Activated CD8-positive, alpha-beta memory T cell treated with anti-CD3 and anti-CD28 coated beads, Interleukin-2, amount 10 ng/mL, durations not matched to agents 7 days and 5 days (primary cell): ENCODE measurements at places on chromosomes 3 and 15. TPM values are rescaled to one million over a fixed set of nuclear protein-coding genes. Genes with fewer than 3 reads are reported as not detected.

- H3K36me3 ChIP-seq = peaks cover 46% of the 10 kb centered on the region
- H3K4me3 ChIP-seq = no peak overlapping the region
- H3K27me3 ChIP-seq = no peaks in the 10 kb centered on the region
- DNase-seq = no peak
- H3K27ac ChIP-seq = no peak overlapping the region
- H3K4me1 ChIP-seq = no peaks in the 10 kb centered on the region
These were observed 74.7 kb upstream of the GOLGA6B start for GRCh38 chr15:72579814-72580213.

DNA sequence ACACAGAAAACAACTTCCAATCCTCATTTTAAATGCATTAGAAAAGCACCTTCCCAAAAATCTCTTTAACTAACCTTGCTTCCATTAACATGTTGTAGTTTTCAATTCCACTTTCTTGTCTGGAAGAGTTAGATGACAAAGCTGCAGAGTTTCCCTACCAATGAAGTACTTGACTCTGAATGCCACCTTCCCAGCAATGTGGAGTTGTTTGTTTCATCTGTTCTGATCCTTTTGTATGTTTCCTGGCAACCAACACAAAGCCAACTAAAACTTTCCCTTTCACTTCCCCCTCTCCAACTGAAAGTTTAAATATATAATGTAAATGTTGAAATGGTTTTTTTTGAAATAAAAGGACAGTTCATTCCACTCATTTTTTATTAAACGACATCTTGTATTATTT is at the start of gene WDR49:
Gene WDR49, minus strand, starts transcription at position 183 of the 400 bp plus-strand sequence. CDS start 517 bp downstream, outside the sequence.
- no peaks in the 10 kb centered on the region for H3K4me1 ChIP-seq
- no peaks in the 10 kb centered on the region for H3K27me3 ChIP-seq
- H3K4me3 ChIP-seq = no peak within 1 kb of the TSS
- no peak within 1 kb of the TSS for H3K27ac ChIP-seq

DNA sequence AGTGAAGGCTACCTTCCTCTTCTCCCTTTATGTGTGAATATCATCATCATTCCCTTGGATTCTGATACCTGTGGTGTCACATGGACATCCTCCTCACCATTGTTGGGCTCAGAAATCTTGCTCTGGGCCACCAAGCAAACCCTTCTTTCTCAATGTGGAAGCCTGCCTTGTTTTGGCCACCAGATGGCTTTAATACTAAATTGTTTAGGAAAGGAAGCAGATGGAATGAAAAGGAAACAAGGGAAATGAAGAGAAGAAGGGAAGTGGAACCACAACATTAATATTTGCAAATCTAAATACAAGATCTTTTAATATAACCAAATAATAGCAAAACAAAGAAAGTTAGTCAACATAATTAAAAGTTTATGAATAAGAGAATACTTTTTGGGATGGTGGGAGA is 14.0 kb downstream of the FAM227B start:
- peaks cover 2% of the 10 kb centered on the region for H3K27me3 ChIP-seq
- H3K4me1 ChIP-seq = no peaks in the 10 kb centered on the region
- H3K27ac ChIP-seq = no peak overlapping the region
- H3K36me3 ChIP-seq = peaks cover 9% of the 10 kb centered on the region

GRCh38 chr15:75669191-75669878 is 21.6 kb downstream of the SNX33 start:
- H3K36me3 ChIP-seq = no peaks in the 10 kb centered on the region
- H3K27ac ChIP-seq = no peak overlapping the region
- peaks cover 12% of the 10 kb centered on the region for H3K4me1 ChIP-seq
- no peak overlapping the region for H3K4me3 ChIP-seq
- no peaks in the 10 kb centered on the region for H3K27me3 ChIP-seq

DNA sequence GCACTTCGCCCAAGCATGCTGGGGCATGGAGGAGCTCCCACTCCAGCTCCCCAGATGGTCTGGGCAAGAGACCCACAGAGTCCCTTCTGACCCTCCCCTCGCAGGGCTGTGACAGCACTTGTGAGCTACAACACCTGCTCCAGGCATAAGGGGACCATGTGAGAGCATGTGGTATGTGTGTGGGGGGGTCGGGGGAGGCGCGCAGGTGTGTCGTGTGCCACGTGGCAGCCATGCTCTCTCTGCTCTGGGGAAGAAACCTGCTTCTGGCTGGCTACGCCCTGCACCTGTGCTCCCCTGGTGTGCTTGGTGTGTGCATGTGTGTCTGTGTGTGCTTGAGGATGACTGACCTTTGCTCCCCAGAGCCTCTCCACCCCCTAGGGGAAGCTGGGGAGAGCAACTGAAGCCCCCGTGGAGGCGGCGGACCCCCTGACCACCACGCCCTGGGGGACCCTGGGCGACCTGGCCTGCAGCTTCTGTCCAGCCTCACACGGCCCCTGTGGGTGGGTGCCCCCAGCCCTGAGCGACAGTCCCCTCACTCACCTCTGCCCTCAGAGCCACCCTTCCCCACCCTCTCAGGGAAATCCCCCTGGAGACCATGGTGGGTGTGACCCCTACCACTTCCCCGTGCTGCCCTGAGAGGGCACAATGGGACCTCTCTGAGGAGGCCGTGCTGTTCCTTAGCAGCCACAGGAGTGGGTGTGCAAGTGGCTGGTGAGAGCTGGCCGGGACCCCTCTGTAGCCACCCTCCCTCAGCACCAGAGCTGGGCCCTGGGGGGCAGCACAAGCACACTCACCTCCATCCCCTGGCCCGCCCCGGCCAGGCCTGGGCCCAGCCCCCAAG is 16.6 kb upstream of the SEC13 start:
- no peak overlapping the region for H3K4me3 ChIP-seq
- H3K27ac ChIP-seq = no peak overlapping the region
- peaks cover 24% of the 10 kb centered on the region for H3K4me1 ChIP-seq
- peaks cover 3% of the 10 kb centered on the region for H3K27me3 ChIP-seq

- H3K4me1 ChIP-seq = peaks cover 4% of the 10 kb centered on the region
- H3K36me3 ChIP-seq = no peaks in the 10 kb centered on the region
- no peak overlapping the region for H3K27ac ChIP-seq
- no peak overlapping the region for H3K4me3 ChIP-seq
These were observed 37.3 kb upstream of the CDV3 start for GRCh38 chr3:133535971-133536881.

DNA sequence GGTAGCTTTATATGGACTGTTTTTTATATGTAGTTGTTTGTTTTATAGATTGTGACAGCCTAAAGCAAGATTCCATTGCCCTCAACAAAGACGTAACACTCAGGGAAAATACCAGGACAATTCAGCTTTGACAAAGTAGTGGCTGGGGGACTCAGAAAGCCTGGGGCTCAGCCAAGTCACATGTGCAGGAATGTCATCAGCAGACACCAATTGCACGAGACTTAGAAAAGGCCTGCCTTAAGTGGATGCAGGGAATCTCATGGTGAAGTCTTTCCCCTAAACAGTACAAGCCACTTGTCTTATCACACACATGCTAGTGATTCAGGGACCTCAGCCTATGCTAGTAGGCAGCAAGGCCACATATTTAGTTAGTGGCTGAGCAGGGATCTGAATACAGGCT is 381.8 kb upstream of the THBS1 start:
- no peak for DNase-seq
- no peaks in the 10 kb centered on the region for H3K36me3 ChIP-seq
- no peaks in the 10 kb centered on the region for H3K4me1 ChIP-seq
- no peak overlapping the region for H3K27ac ChIP-seq

DNA sequence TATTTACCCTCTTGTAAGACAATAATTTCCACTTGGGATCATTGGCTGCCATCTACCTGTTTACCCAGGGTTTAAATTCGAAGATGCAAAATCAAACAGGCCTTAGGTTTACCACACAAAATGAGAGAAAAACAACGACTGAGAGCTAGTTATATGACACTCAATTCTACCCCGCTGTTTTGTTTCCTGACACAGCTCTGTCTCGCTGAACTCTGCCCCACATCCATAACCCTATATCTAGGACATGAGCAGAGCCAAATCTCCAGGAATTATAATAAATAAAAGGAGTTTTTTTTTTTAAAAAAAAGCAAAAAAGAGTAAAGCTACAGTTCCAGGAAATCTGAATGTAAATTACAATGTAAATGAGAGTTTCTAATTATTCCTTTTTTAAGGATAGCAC is 165.4 kb upstream of the NR2F2 start:
- no peak for DNase-seq
- H3K4me3 ChIP-seq = no peak overlapping the region
- H3K27ac ChIP-seq = no peak overlapping the region
- H3K27me3 ChIP-seq = peaks cover 2% of the 10 kb centered on the region
- H3K4me1 ChIP-seq = no peaks in the 10 kb centered on the region

- no peaks in the 10 kb centered on the region for H3K27me3 ChIP-seq
- H3K36me3 ChIP-seq = no peaks in the 10 kb centered on the region
- no peak for DNase-seq
These were observed 1.9 kb upstream of the C3orf49 start for GRCh38 chr3:63817225-63817624.

DNA sequence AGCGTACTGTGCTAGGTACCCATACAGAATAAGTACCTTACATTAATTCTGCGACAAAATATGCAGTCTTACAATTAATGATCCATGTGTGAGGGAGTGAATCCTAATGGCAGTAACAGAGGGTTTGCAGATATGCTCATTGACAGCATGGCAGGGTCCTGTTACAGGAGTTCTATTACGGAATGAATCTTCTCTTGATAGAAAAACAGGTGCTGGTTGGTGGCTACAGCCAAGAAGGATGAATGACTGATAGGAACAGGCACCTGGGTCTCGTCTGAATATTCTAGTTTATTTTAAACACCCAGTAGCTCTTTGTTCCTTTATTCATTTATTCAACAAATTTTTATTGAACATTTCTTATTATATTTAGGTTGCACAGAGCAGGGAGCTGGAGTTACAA is 22.8 kb downstream of the PGBD4 start:
- no peaks in the 10 kb centered on the region for H3K36me3 ChIP-seq
- H3K4me1 ChIP-seq = no peaks in the 10 kb centered on the region
- peaks cover 8% of the 10 kb centered on the region for H3K27me3 ChIP-seq

GRCh38 chr3:187458383-187458782 is 90.2 kb downstream of the RTP4 start:
- H3K4me1 ChIP-seq = no peaks in the 10 kb centered on the region
- no peak overlapping the region for H3K4me3 ChIP-seq
- peaks cover 35% of the 10 kb centered on the region for H3K27me3 ChIP-seq
- no peak for DNase-seq

- peaks cover 13% of the 10 kb centered on the region for H3K4me1 ChIP-seq
- H3K27me3 ChIP-seq = no peaks in the 10 kb centered on the region
- H3K36me3 ChIP-seq = no peaks in the 10 kb centered on the region
- peak; percentile 85 for DNase-seq
These were observed 24.7 kb downstream of the LOXL1 start for GRCh38 chr15:73950831-73951561.

DNA sequence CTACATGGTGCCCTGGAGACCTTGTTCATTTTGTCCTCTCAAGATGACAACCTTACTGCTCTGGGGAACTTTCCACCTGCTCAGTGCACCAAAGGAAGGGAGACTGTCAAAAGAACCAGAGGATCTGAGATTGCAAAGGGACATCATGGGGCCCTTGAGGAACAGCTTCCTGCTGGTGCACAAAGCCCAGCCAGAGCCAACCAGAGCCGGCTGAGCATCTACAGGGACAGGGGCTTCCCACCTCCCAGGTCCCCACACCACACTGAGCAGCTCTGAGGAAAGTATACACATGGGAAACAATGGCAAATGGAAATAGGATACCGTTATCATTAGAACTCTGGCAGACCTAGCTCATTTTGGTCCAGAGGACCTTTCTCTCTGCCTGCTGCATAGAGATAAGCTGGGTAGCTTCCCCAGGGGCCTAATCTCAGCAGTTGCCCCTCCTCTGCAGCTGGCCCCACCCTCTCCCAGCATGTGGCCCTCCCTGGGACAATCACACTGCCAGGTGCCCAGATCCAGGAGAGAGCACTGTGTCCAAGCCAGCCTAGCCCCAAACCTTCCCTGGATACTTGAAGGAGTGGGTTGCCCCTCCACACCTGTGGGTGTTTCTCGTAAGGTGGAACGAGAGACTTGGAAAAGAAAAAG is 123.4 kb upstream of the PRR20G start:
- no peak overlapping the region for H3K4me3 ChIP-seq
- H3K27me3 ChIP-seq = peaks cover 21% of the 10 kb centered on the region
- DNase-seq = no peak
- H3K4me1 ChIP-seq = no peaks in the 10 kb centered on the region
- no peaks in the 10 kb centered on the region for H3K36me3 ChIP-seq

DNA sequence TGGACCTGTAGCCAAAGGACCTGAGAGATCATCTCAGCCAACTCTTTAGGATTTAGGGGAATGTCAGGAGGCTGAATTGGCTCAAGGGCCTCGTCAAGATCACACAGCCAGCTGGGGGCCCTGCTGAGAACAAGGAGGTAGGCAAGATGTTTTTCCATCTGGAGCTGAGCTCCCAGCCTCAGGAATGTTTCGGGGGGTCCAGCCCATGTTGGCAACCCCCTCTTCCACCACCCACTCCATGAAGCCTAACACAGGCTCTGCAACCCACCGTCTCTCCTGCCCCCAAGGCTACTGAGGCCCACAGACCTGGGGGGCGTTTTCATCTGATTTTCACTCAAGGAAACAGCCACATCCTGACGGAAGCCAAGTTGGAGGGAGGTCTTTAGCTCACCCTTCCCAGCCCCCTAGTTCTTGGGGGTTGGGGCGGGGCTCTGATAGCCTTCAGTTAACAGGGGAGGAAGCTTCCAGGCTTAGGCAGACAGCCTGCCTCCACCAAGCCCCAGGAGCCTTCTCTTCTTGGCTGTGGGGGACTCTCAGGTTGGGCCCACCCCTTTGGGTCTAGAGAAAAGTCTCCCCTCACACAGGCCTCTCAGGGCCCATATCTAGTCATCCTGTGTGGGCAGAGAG is 48.8 kb downstream of the EPHB3 start:
- DNase-seq = no peak
- H3K27me3 ChIP-seq = peaks cover 27% of the 10 kb centered on the region
- H3K4me1 ChIP-seq = peaks cover 4% of the 10 kb centered on the region
- H3K36me3 ChIP-seq = no peaks in the 10 kb centered on the region
- H3K27ac ChIP-seq = no peak overlapping the region

GRCh38 chr15:64892847-64893403 is 18.8 kb upstream of the ANKDD1A start:
- H3K4me1 ChIP-seq = peaks cover 60% of the 10 kb centered on the region
- H3K36me3 ChIP-seq = no peaks in the 10 kb centered on the region
- peak; percentile 70 for DNase-seq

- no peak overlapping the region for H3K27ac ChIP-seq
- H3K27me3 ChIP-seq = no peaks in the 10 kb centered on the region
- no peak overlapping the region for H3K4me3 ChIP-seq
- H3K36me3 ChIP-seq = peaks cover 70% of the 10 kb centered on the region
- H3K4me1 ChIP-seq = peaks cover 14% of the 10 kb centered on the region
These were observed 21.9 kb downstream of the RIOX2 start for GRCh38 chr3:97950360-97950759.

- no peak overlapping the region for H3K4me3 ChIP-seq
- no peak for DNase-seq
- H3K27me3 ChIP-seq = peaks cover 19% of the 10 kb centered on the region
- no peaks in the 10 kb centered on the region for H3K36me3 ChIP-seq
- no peaks in the 10 kb centered on the region for H3K4me1 ChIP-seq
These were observed 8.8 kb upstream of the NMD3 start for GRCh38 chr3:161212171-161212771.

CCNB2 gene
- total RNA-seq = 97.0 TPM

GOLGA6L9 gene
- total RNA-seq = 2.9 TPM

OIP5 gene
- total RNA-seq = 21.2 TPM

TEX55 gene
- total RNA-seq = not detected

SLC6A11 gene
- total RNA-seq = not detected

APBA2 gene
- 7.9 TPM for total RNA-seq

CLRN1 gene
- not detected for total RNA-seq

AVEN gene
- 11.8 TPM for total RNA-seq

LARP6 gene
- not detected for total RNA-seq

RFTN1 gene
- total RNA-seq = 96.7 TPM
